A172 (cell line): ENCODE measurements at places on chromosomes 3 and 15. TPM values are rescaled to one million over a fixed set of nuclear protein-coding genes. Genes with fewer than 3 reads are reported as not detected.

HCLS1 gene
- 0.24 and 0.83 TPM in 2 replicates for total RNA-seq

ITIH3 gene
- 2.2 and 3.1 TPM in 2 replicates for total RNA-seq

CCR1 gene
- total RNA-seq = not detected in 2 replicates

SMC4 gene
- 126 and 165 TPM in 2 replicates for total RNA-seq

ZBTB47 gene
- 16.7 and 17.9 TPM in 2 replicates for total RNA-seq

XYLB gene
- 2.7 TPM in 2 replicates for total RNA-seq

ROBO1 gene
- total RNA-seq = 11.2 and 12.2 TPM in 2 replicates

A4GNT gene
- total RNA-seq = not detected in 2 replicates

KCNMB3 gene
- total RNA-seq = 2.4 and 3.5 TPM in 2 replicates

FAM107A gene
- not detected in 2 replicates for total RNA-seq

CAMK2N2 gene
- 1.6 and 1.8 TPM in 2 replicates for total RNA-seq

UBP1 gene
- total RNA-seq = 32.6 and 34.5 TPM in 2 replicates

CPNE9 gene
- total RNA-seq = not detected in 2 replicates

NDN gene
- total RNA-seq = not detected in 2 replicates

MEGF11 gene
- total RNA-seq = 0.02 and 0.57 TPM in 2 replicates

NANOGP8 gene
- total RNA-seq = not detected in 2 replicates

MORC1 gene
- not detected in 2 replicates for total RNA-seq

REC114 gene
- not detected in 2 replicates for total RNA-seq

CGGBP1 gene
- 71.1 and 72.9 TPM in 2 replicates for total RNA-seq

PARP15 gene
- not detected in 2 replicates for total RNA-seq

TM6SF1 gene
- 0.14 TPM in 1 of 2 replicates, not detected in the other for total RNA-seq

P4HTM gene
- total RNA-seq = 20.7 and 21.2 TPM in 2 replicates

UROC1 gene
- not detected in 2 replicates for total RNA-seq

ERC2 gene
- total RNA-seq = 0.26 TPM in 1 of 2 replicates, not detected in the other

RYR3 gene
- not detected in 2 replicates for total RNA-seq

TMEM212 gene
- total RNA-seq = not detected in 2 replicates

CYP1A2 gene
- not detected in 2 replicates for total RNA-seq

ACTRT3 gene
- 2.9 and 3.3 TPM in 2 replicates for total RNA-seq

ISLR gene
- total RNA-seq = 0.41 and 0.53 TPM in 2 replicates
